ENCODE measurements at places on chromosomes 3 and 15.
A peak's percentile ranks its signal among the peaks of the same experiment; 100 is the strongest.

DNA sequence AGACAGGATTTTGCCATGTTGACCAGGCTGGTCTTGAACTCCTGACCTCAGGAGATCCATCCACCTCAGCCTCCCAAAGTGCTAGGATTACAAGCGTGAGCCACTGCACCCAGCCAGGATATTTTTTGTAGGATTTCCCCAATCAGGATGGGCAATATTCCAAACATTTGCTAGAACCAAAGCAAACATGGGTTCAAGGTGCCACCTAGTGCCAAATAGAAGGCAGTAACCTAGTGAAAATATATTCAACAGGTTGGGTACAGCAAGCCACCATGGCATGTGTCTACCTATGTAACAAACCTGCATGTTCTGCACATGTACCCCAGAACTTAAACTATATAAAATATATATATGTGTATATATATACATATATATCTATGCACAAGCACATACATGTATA lies 185.9 kb upstream of the CADM2 start:
- H3K27ac ChIP-seq: no peak overlapping the region
- no peak overlapping the region for H3K4me3 ChIP-seq
- no peaks in the 10 kb centered on the region for H3K4me1 ChIP-seq
- DNase-seq: no peak
- H3K36me3 ChIP-seq: no peaks in the 10 kb centered on the region
- no peaks in the 10 kb centered on the region for H3K27me3 ChIP-seq

- H3K27me3 ChIP-seq: peaks cover 30% of the 10 kb centered on the region
- peaks cover 11% of the 10 kb centered on the region for H3K4me1 ChIP-seq
- DNase-seq: no peak
- H3K27ac ChIP-seq: no peak overlapping the region
- peak overlapping the region; percentile 64 for H3K4me3 ChIP-seq
Measured at GRCh38 chr3:168096210-168096652, 507 bp upstream of the GOLIM4 start.

DNA sequence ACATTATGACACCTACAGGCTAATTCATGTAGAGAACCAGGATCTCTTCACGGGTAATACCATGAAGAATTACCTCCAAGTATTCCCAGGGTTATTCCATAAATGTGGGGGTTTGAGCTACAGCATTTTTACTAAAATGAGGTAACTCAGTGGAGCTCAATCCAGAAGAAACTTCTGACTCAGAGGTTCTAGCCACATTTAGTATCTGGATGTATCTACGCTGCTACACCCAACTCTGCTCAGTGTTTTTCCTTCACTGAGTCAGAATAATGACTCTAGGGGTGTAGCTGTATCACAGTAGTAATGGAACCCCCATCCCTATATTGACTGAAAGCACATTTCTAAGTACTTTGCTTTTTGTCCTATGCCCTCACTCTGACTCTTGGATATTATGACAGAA lies 52.4 kb downstream of the COPS2 start:
- peaks cover 16% of the 10 kb centered on the region for H3K36me3 ChIP-seq
- no peak overlapping the region for H3K4me3 ChIP-seq
- H3K27ac ChIP-seq: no peak overlapping the region

GRCh38 chr3:3476669-3477068 lies 297.2 kb upstream of the CRBN start:
- H3K27ac ChIP-seq: no peak overlapping the region
- H3K4me1 ChIP-seq: no peaks in the 10 kb centered on the region
- no peaks in the 10 kb centered on the region for H3K36me3 ChIP-seq
- no peak for DNase-seq
- H3K4me3 ChIP-seq: no peak overlapping the region

DNA sequence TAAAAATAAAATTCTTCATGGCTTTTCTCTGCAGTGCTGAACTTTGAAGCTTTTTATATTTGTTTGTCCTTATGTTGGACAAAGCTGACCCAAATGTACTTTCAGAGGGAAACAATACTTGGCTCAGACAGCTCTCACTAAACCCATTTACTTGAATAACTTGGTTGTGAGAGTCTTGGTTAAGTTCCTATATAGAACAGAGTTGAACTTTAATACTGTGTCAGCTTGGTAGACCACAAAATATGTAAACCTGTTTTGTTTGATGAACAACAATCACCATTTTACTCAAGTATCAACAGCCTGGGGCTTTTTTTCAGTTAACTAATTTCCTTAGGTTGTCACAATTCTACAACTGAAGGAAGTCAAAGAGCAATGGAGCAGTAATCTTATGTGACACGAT lies 211.9 kb downstream of the CADM2 start:
- no peak overlapping the region for H3K4me3 ChIP-seq
- H3K27ac ChIP-seq: no peak overlapping the region
- no peak for DNase-seq
- H3K4me1 ChIP-seq: no peaks in the 10 kb centered on the region
- no peaks in the 10 kb centered on the region for H3K27me3 ChIP-seq

- no peak overlapping the region for H3K27ac ChIP-seq
- DNase-seq: no peak
- peaks cover 50% of the 10 kb centered on the region for H3K36me3 ChIP-seq
- peaks cover 3% of the 10 kb centered on the region for H3K4me1 ChIP-seq
- H3K27me3 ChIP-seq: no peaks in the 10 kb centered on the region
Measured at GRCh38 chr3:67558426-67558825, 96.0 kb downstream of the SUCLG2 start.

- no peaks in the 10 kb centered on the region for H3K27me3 ChIP-seq
- no peak overlapping the region for H3K27ac ChIP-seq
- H3K4me3 ChIP-seq: no peak overlapping the region
Measured at GRCh38 chr3:111547631-111548030, 5.6 kb downstream of the CD96 start.

GRCh38 chr15:34365091-34365825 lies 1.7 kb downstream of the LPCAT4 start:
- peaks cover 30% of the 10 kb centered on the region for H3K36me3 ChIP-seq
- no peaks in the 10 kb centered on the region for H3K27me3 ChIP-seq
- peak overlapping the region; percentile 88 for H3K4me3 ChIP-seq
- peak overlapping the region; percentile 10 for H3K27ac ChIP-seq

GRCh38 chr3:167887096-167887495 lies 151.6 kb downstream of the SERPINI1 start:
- no peak overlapping the region for H3K4me3 ChIP-seq
- no peak for DNase-seq
- no peaks in the 10 kb centered on the region for H3K4me1 ChIP-seq
- peaks cover 7% of the 10 kb centered on the region for H3K27me3 ChIP-seq
- no peak overlapping the region for H3K27ac ChIP-seq

All from activated naive CD4-positive, alpha-beta T cell treated with anti-CD3 and anti-CD28 coated beads, Interleukin-2, amount 10 ng/mL, durations not matched to agents 7 days and 5 days (primary cell).